ENCODE measurements at places on chromosomes 16 and 17.

DNA sequence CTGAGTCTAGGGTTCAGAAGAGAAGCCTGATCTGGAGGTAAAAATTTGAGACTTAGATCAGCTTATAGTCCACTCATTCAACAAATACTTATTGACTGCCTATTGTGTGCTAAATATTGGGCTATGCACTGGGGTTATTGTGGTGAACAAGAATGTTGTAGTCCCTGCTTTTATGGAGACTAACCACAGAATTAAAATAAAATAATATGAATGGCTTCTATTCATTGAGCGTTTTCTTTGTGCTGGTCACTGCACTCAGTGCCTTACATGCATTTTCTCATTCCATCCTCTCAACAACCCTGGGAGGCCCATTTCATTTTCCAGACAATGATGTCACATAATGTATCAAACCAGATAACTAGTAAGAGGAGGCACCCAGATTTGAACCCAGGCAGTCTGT is 4.8 kb downstream of the NEK8 start:
- DNase-seq = no peak

- no peak for DNase-seq
These were observed 17.1 kb upstream of the TNS4 start for GRCh38 chr17:40518401-40519088.

GRCh38 chr16:12482455-12483220 is 321.0 kb downstream of the CPPED1 start:
- no peak for DNase-seq

DNA sequence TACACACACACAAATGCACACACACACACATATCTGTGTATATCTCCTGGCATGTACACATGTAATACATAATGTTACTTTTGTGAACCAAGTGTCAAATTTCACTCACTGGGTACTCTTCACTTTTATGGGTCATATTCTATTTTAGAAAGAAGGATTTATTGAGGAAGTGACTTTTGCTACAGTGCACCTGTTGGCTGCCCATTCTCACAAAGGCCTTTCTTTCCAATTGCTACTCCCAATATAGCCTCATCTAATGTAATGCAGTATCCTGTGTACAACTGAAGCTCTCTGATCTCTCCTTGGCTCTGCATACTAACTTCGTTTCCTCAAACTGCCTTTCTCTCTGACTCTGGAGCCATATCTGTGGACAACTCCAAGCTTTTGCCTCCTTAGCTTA is 107.5 kb downstream of the ABCA8 start:
- no peak for DNase-seq

GRCh38 chr17:41689497-41690299 is 1.0 kb downstream of the EIF1 start:
- peak; percentile 48 for DNase-seq

GRCh38 chr16:49755716-49756505 is 100.0 kb downstream of the ZNF423 start:
- DNase-seq = no peak

DNA sequence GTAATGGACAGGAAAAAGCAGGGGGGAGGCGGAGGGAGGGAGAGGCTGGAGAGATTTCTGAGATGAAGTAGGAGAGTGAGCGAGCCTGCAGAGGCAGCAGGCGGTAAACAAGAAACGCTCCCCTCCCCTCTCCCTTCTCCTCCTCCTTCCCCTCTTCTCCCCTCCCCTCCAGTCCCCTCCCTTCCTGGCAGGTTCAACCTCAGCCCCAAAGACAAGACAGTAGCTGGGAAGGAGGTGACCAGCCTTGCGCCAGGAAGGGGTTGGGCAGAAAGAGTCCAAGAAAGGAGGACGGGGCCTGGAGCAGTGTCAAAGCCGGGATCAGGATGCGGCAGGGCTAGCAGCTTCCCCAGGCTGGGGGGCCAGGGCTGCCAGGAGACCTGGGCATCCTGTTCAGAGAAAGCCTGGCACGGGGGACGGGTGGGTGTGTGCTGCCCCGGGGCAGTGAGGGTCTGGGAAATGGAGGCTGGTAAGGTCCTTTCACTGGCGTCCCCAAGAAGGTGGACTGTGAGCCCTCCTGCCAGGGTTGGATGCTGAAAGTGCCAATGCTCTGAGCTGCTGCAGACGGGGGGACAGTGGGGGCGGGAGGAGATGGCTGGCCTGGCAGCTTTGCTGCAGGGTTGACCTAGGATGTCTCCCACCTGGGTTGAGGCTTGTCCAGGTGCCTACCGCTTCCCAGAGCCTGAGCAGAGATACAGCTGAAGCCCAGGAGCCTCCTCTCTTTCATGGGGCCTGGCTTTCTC is 261.6 kb upstream of the TNRC6C start:
- no peak for DNase-seq

DNA sequence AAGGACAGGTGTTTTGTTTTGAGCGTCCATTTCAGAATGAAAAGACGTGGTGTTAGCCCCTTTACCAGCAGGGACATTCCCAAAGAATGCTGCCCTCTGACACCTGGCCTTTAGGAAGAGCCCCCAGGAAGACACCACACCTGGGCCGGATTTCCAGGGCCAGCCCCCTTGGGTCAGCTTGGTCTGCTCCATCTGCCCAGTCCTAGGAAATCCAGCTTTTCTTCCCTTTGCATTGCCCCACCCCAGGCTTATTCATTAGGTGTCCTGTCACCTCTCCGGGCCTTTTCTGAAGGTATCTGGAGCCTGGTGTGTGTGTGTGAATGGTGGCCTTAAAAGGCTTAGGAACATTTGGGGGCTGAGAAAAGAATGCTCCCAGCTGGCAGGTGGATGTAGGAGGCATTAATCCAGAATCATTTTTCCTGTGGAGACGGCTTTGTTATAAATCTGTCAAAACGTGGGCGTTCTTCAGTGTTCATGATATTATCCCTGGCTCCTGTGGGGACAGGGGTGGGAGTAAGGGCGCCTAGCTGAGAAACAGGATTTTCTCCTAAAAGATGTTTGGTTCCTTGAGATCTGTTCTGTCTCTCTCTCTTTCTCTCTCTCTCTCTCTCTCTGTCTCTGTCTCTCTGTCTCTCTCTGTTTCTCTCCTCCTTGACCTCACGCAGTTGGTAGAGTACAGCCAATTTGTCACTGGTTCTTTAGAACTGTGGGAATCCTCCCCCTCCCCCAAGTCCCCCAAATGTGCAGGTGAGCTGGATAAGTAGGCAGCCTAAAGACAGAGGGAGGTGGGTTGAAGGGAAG is 84.0 kb downstream of the NTN1 start:
- no peak for DNase-seq

DNA sequence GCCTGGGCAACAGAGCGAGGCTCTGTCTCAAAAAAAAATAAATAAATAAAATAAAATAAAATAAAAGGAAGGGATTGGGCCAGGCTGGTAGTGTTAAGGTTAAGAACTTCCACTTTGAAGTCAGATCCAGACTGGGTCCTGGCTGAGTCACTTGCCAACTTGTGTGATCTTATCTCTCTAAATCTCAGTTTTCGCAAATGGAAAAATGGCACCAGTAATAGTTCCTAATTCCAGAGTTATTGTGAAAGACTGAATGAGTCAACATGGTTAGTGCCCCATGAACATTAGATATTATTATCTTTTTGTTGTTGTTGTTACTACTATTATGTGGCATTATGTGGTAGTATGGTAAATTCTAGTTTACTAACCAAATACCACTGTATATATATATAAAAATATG is 188.0 kb upstream of the AXIN2 start:
- DNase-seq = no peak

- DNase-seq = no peak
These were observed 5.4 kb upstream of the HAP1 start for GRCh38 chr17:41739661-41740352.

DNA sequence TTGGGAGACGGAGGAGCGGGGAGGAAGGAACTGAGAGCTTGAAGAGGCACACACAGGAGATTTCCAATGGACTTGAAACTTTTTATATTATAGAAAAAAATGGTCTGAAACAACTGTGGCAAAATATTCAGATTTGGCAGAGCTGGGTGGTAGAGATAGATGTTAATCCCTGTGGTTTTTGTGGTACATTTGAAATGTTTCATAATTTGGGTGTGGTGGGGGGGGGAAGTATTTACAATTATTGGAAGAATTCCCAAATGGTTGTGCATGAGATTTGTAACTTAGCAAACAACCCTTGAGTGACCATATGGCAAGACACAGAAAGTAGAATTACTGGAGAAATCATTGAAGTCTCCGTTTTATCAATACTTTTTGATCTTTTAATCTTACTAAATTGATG is 588.8 kb upstream of the PSMD7 start:
- no peak for DNase-seq

DNA sequence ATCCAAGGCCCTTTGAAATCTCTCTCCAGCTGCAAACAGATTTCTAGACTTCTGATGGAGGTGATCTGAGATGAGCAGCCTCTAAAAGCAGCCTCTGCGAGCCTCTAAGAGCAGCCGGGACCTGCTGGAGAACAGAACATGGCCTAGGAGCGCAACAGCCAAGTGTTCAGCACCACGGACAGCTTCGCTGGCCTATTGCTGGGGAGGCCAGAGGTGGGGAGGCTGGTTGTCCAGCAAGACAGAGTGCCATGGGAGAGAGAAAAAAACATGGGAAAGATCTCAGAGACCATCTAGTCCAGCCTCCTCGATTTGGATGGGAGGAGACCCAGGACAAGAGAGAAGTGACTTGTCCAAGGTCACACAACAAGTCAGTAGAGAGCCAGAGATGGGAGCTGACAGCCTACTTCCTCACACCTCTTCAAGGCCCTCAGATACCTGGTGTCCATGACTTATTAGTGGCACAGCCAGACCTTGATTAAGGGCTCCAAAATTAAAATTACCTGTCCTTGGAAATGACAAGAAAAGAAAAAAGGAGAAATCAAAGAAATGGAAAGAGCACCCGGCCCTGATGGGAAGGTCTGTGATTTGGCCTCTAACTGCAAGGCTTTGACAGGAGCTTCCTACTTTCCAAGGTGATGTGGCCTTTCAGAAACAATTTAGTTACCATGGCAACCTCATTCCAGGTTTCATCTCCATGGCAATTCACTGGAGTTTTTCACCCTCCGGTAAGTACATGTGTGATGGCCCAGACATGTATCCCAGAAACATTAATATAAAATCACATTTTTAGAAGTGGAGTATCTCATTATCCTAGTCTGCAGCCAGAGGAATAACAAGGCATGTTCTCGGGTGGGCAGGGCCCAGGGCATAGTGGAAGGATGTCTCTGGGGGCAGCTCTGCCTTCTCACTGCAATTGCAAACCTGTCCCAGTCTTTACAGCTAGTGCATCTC is 14.5 kb downstream of the RPRML start:
- DNase-seq = no peak

DNA sequence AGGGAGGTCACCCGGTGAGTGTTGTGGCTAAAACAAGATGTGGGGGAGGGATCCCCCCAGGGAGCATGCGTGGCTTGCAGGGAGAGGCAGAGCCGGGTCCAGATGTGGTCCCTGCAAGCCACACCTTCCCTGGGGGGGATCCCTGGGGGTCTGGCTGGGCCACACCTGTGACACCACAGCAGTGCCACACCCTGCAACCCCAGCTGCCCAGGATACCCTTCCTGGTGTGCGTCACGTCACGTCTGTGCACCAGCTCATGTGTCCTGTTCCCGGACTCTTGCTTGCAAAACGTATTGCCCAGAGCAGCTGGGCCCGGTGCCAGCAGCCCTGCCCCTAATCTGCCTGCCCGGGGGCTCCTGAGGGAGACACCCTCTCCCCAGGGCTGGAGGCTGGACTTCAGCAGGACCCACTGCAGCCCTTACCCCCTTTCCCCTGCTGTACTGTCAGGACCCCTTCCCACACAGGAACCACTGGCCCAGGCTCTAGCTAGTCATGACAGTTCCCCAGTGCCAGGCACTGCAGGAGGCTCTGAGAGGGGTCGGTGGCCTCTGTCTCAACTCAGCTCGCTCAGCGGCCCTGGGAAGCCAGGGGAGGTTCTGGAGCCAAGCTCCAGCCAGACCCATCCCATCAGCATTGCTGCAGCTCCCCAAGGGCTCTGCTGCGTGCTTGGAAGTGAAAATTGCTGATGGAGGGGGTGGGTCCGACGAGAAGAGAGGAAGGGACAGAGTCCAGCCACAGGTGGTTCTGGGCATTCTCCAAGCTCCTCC is 25.8 kb upstream of the ACSF3 start:
- no peak for DNase-seq

GRCh38 chr17:35256629-35257028 is 13.8 kb downstream of the SLFN5 start:
- DNase-seq = no peak

DNA sequence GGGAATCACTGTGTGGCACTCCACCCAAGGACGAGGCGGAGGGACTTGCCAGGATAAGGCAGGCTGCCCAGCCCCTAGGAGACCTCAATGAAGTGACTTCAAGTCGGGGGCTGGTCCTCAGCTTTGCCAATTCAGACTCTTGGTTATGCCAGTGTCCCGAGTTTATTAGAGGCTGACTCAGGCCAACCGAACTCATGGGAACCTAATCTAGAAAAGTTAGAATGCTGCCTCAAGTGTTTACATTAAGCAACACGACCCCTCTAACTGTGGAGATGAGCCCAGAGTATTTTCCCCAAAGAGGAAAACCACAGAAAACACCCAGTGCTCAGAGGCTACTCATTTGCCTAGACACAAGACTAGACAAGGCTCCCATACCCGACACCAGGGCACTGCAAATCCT is 1.1 kb upstream of the TEKT3 start:
- DNase-seq = no peak

DNA sequence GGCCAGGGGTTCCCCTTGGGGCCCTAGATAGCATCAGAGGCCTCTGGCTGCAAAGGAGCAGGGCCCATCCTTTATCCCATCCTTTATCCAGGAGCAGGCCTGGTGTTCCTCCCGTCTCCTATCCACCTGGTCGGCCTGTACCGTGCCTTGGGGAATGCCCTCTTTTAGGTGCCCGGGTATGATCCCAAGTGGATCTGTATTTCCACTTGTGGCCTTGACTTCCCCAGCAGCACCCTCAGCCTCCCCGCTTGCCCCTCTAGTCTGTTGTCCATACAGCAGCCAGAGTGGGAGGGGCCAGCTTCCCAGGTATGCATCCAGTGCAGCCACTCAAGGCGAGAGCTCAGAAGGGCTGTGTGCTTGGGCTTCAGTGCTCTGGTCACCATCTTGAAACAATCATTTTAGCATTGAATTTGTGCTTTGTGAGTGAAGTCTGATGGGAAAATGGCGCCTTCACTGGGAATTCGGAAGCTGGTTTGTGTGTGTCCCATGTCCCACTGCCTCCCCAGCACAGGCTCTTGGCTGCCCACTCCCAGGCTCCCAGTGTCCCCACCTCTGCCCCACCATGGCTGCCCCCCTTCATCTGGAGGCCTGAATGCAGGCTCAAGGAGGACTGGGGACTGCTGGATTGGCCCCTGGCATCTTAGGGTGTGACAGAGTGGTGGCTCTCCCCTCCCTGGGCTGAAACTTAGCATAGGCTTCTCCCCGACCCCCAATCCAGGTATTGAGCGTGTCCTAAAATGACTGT is 3.3 kb upstream of the RNF112 start:
- no peak for DNase-seq

- DNase-seq = no peak
These were observed 39.6 kb upstream of the ADGRG1 start for GRCh38 chr16:57588831-57589230.

- peak; percentile 51 for DNase-seq
These were observed 11.0 kb upstream of the DPEP1 start for GRCh38 chr16:89602273-89602951.

GRCh38 chr16:29156511-29156910 is 171.7 kb downstream of the LAT start:
- DNase-seq = no peak

GRCh38 chr17:31843070-31843745 is 15.8 kb downstream of the COPRS start:
- no peak for DNase-seq
